GM23338 (cell line): ENCODE measurements at places on chromosomes 1 and 21.

DNA sequence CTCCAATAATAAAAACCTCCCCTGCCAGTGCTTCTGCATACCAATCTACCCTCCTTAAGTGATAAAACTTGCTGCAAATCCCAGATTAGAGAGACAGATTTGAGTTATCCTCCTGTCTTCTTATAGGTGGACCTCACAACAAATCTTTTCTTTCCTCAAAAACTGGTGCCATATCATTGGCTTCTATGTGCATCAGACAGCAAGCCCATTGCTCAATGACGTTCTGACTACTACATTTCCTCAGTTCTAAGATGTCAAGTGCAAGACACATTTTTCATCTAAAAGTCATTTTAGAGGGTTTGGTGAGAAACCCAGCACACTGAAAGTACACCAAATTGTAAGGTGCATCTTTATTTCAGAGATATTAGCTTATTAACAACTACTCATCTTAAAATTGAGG, 107.8 kb upstream of the VAV3 start:
- no peak for DNase-seq

- DNase-seq = no peak
Measured at GRCh38 chr1:93963585-93963984, 54.4 kb upstream of the GCLM start.

DNA sequence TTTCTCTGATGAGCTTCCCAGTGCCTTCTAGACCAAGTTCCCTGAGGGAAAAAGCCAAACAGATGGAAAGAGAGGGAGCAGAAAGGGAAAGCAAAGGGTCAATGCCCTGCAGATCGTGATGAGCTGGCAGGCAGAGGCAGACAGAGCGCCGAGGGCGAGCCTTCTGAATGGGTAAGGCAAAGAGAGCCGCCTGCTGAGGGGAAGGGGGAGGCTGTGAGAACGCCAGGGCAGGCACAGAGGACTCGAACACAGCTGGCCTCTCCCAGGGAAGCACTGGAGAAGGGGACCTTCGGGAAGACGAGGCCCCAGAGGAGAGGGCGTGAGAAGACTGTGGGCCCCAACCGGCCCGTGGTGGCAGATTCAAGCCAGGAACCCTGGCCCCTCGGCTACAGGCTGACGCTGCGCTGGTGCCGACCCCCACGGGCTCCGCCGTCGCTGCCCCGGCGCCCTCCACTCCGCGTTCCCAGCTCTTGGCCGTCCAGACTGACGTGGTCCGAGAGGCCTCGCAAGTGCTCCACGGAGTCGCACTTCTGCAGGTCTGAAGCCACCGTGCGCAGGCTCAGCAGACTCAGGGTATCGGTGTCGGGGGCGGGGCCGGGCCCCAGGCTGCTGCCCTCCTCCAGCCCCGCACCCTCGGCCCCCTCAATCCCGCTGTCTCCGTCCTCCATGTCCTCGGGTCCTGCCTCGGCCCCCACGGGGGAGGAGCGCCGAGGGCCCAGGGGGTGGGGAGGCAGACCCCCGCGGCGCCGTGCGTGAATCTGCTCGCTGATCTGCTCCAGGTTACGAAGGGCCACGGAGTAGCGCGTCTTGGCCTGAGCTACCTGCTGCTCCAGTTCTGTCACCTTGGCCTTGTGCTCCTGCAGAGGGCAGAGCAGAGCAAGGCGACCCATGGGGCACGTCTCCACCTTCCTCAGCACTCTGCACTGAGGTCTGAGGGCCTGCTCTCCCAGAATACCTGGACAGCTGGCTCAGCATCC, 13.9 kb downstream of the SH3BP5L start:
- DNase-seq = peak; percentile 56

- no peak for DNase-seq
Measured at GRCh38 chr1:234955107-234955731, 173.4 kb downstream of the TOMM20 start.

DNA sequence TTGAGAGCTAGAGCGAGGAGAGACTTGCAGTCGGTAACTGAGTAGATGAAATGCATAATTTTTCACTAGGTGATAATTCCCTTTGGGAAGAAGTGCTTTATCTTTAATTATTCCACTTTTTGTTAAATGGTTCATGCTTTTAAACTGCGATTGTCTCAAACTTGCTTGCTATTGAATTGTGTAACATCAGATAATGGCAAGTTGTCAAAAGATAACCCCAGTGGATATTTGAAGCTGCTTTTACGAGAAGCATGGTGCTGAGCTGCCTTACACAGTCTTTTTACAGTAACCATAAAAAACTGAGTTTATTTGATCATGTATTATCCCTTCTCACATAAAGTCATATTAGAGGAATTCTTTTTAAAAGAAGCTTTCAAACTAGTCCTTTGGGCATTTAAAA, 30.2 kb downstream of the TMEM50B start:
- no peak for DNase-seq

GRCh38 chr1:161162052-161162451, 2.8 kb downstream of the USP21 start:
- DNase-seq = no peak

DNA sequence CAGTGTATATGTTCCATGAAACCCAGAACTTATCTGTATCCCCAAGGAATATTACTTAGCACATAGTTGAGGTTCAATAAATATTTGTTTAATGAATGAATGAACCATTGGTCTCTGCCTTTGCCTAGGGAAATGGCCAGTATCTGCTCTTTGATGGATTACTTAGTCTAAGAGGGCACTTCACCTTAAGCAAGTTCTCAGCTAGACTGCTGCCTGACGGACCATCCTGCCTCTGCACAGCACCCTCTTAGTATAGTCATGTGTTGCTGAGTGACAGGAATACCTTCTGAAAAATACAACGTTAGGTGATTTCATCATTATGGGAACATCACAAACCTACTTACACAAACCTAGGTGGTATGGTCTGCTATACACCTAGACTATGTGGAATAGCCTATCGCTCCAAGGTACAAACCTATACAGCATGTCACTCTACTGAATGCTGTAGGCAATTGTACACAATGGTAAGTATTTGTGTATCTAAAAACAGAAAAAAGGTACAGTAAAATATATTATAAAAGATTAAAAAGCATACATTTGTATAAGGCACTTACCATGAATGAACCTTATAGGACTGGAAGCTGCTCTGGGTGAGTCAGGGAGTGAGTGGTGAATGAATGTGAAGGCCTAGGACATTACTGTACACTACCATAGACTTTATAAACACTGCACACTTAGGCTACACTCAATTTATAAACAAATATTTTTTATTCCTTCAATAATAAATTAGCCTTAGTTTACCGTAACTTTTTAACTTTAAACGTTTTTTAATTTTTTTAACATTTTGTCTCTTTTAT, 83.7 kb upstream of the LRRC8D start:
- no peak for DNase-seq

GRCh38 chr1:89129911-89130310, 4.0 kb upstream of the GBP2 start:
- no peak for DNase-seq

- peak; percentile 46 for DNase-seq
Measured at GRCh38 chr1:51877434-51878307, 856 bp downstream of the NRDC start.

- no peak for DNase-seq
Measured at GRCh38 chr1:56447823-56448222, 131.5 kb downstream of the PLPP3 start.

DNA sequence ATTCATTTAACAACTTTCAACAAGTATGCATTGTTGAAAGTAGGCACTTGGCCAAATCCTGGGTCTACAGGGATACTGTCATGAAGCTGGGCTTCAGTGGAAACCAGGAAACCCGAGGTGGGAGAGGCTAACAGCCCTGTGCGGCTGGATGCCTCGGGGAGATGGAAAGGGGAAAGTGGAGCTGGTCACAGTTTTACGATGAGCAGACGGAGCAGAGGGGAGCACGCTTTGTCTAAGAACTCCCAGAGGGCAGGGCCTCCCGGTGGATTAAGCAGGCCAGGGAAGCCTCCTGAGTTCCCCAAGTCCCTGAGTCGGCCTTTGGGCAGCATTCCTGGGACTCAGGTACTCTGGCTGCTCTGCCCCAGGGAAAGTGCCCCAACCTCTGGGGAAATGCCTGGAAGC, 23.8 kb downstream of the STUM start:
- no peak for DNase-seq

GRCh38 chr21:28148400-28149064, 844.1 kb downstream of the LTN1 start:
- no peak for DNase-seq

DNA sequence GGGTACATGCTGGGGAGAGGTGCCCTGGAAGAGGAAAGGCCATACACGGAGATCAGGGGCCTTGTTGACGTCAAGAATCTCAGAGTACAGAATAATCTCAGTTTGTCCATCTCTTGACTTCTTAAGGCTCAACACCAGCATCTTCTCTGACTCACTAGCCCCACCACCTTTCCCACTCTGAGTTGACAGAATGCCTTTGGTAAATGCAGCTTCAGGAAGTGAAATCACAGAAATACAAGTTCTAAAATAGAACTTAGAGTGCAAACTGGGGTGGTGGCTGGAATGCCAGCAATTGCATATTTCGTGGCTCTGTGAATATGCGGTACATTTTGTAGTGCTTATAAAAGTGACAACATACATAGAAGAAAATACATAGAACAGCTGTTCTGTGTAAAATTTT, 1.6 kb downstream of the COG2 start:
- DNase-seq = no peak

- no peak for DNase-seq
Measured at GRCh38 chr1:19193004-19193403, 17.1 kb downstream of the UBR4 start.

DNA sequence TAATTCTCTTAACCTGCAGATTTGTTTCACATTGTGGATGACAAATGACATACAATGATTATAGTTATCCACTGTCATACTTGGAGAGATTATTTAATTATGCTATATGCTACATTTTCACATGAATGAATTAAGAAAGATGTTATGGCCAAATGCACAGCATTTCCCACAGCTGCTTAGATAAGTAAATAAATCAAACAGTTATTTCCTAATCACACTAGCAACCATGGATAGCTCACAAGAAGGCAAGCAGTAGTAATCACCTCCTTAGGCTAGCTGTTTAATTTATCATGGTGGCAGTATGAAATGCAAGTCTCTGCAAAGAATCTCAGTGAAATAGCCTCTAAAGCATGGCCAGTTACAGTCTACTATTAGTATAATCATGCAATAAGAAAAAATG, 1581.5 kb downstream of the NCAM2 start:
- no peak for DNase-seq

GRCh38 chr1:59885160-59885832, 41.3 kb downstream of the CYP2J2 start:
- no peak for DNase-seq

- no peak for DNase-seq
Measured at GRCh38 chr1:164843743-164844500, 284.9 kb downstream of the PBX1 start.

GRCh38 chr1:87115317-87115890, 201.0 kb downstream of the HS2ST1 start:
- DNase-seq = no peak

- no peak for DNase-seq
Measured at GRCh38 chr1:18362150-18362549, 118.6 kb upstream of the KLHDC7A start.

DNA sequence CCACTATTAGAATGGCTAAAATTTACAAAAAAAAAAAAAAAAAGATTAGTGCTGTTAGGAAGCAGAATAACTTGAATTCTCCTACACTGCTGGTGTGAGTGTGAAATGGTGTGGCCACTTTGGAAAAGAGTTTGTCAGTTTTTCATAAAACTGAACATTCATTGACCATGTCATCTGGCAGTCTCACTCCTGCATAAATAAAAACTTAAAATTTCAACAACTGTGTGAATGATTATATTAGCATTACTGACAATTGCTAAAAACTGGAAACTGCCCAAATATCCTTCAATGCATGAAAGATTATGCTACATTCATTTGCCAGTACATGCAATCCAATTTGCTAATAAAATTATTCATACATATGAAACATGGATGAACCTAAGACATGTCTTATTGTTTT, 570.9 kb downstream of the NEGR1 start:
- no peak for DNase-seq

GRCh38 chr1:109996476-109996875, 11.9 kb downstream of the AHCYL1 start:
- DNase-seq = no peak

DNA sequence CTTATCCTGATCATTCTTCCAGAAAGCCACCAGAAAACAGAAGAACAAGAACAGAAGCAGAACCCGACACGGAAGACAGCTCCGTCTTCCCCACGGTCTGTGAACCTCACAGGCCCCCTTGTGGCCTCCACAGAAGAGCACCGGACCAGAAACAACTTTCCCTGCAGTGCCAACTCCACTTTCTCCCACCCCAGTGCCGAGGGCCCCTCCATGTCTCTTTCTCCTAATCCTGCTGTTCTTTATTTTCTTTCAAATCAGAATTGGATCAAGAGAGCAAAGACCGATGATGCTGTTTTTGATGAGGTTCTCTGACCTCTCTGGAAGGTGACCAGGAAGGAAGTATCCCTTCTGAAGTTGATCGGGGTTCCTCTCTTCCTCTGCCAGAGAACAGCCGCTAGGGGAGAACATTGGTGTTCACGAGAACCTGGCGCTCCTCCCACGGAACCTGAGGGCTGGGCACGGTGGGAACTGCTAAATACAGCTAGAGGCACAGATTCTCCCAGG, 58.9 kb upstream of the CTTNBP2NL start:
- peak; percentile 66 for DNase-seq

- DNase-seq = no peak
Measured at GRCh38 chr1:81967951-81968350, 167.2 kb downstream of the ADGRL2 start.

DNA sequence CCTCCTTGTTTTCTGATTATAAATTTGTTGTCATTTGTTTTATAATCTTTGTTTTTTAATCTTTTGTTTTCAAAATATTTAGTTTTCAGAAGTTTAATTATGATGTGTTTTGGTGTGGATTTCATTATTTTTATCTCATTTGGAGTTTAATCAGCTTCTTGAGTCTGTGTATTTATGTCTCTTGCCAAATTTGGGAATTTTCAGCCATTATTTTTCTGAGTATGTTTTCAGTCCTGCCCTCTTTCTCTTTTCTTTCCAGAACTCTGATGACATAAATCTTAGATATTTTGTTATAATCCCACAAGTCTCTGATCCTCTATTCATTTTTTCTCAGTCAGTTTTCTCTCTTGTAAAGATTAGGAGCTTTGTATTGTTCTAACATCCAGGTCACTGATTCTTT, 89.8 kb downstream of the RHOU start:
- no peak for DNase-seq

- DNase-seq = no peak
Measured at GRCh38 chr1:203598752-203599151, 27.9 kb upstream of the ATP2B4 start.

GRCh38 chr1:38605063-38605462, 254.5 kb downstream of the RRAGC start:
- DNase-seq = no peak

DNA sequence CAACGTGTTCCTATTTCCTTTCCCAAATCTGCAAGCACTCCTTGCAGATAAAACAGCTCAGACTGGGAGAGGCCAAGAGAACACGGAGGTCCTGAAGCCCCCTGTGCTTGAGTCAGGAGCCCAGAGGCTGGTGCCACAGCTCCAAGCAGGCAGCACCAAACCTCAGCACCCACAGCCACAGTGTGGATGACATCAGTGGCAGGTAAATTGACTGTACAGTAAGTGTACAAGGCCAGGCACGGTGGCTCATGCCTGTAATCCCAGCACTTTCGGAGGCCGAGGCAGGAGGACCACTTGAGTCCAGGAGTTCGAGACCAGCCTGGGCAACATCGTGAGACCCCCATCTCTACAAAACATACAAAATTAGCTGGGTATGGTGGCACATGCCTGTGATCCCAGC, 1.9 kb upstream of the COL6A1 start:
- no peak for DNase-seq
